ENCODE measurements at places on chromosomes 11 and 22.

GRCh38 chr22:37844904-37845329 lies 783 bp upstream of the ANKRD54 start:
- no peak for DNase-seq

DNA sequence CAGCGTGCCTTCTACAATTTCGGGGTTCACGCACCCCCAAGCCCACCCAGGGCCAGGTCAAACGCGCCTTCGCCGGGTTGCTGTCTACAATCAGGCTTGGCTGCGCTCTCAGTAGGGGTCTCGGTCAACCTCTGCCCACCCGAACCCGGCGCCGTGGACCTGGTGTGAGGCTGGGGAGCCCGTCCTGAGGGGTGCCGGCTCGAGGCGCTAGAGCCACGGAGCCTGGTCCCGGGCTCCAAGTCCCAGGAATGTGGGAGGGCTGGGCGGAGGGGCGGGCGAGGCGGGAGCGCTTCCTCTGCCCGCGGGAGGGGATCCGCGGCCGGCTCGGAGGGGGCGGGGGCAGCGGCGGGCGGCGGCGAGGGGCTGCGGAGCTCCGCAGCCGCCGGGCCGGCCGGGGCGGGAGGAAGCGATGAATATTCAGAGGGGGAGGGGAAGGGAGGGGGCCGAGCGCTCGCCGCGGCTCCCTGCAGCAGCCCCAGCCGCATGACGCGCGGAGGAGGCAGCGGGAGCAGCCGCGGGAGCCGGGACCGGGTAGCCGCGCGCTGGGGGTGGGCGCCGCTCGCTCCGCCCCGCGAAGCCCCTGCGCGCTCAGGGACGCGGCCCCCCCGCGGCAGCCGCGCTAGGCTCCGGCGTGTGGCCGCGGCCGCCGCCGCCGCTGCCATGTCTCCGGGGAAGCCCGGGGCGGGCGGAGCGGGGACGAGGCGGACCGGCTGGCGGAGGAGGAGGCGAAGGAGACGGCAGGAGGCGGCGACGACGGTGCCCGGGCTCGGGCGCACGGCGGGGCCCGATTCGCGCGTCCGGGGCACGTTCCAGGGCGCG lies at the start of gene PTPRJ:
Gene PTPRJ, plus strand, starts transcription at position 472 of the 819 bp plus-strand sequence. CDS start 354 bp downstream, outside the sequence.
- DNase-seq, result no peak

- DNase-seq, result no peak
These were observed 12.5 kb upstream of the MB start for GRCh38 chr22:35629406-35630216.

GRCh38 chr22:31901388-31902137 lies 42.8 kb upstream of the YWHAH start:
- no peak for DNase-seq

- no peak for DNase-seq
These were observed 23.0 kb downstream of the PIWIL3 start for GRCh38 chr22:24751518-24751917.

DNA sequence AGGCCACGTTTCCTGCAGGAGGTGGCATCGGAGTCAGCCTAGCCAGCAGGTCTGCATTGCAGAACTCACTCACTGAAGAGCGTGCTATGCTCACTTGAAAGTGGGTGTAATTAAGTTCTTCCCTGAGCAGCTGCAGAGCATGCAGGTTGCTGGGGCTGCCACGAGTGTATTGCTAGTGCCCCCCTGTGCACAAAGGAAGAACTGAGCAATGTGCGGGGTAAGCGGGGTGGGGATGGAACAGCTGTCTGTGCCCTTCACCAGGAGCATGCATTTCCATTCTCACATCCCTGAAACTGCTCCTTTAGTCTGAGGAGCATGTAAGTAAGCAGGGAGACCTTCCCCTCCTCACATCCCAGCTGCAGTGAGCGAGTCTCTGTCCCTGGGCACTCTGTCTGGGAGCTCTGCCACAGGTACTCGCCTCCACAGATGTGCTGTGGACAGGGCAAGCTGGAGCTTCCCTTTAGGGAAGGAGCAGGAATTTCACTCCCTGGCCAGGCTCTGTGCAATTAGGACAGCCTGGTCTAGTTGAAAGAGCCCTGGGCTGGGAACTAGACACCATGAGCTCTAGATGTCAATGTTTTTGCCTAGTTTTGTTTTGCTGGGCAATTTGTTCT lies 1031.8 kb downstream of the NTM start:
- DNase-seq, result no peak
